ENCODE measurements at places on chromosomes 1 and 21. TPM values are rescaled to one million over a fixed set of nuclear protein-coding genes. Genes with fewer than 3 reads are reported as not detected.

DNA sequence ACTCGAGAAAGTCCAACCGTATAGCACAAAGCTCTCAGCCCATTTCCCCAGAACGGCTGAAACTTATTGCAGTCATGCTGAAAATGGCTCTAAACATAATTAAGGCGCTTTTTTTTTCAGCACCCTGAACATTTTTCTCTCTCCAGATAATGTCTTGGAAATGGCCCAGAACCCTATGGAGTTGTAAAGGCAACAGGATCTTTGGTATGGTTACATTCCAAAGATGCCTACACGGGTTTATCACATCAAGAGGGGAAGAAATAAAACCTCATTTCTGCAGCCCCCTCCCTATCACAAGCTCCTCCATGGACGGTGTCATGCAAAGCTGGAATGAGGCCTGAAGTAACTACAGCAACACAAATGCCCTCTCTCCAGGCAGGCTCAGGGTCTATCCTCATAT lies 126.4 kb upstream of the GALNT2 start:
- DNase-seq, result no peak
- H3K4me1 ChIP-seq, result no peaks in the 10 kb centered on the region
- H3K36me3 ChIP-seq, result no peaks in the 10 kb centered on the region
- no peak overlapping the region for H3K4me3 ChIP-seq

GRCh38 chr1:23370709-23371584 lies 1.3 kb upstream of the ZNF436 start:
- H3K4me1 ChIP-seq, result peaks cover 38% of the 10 kb centered on the region
- no peak overlapping the region for H3K4me3 ChIP-seq
- peaks cover 10% of the 10 kb centered on the region for H3K36me3 ChIP-seq
- H3K27me3 ChIP-seq, result no peaks in the 10 kb centered on the region
- peak overlapping the region; percentile 99 for H3K27ac ChIP-seq
- no peak for DNase-seq

- H3K27ac ChIP-seq, result peak overlapping the region; percentile 77
- no peaks in the 10 kb centered on the region for H3K4me1 ChIP-seq
- DNase-seq, result no peak
- H3K4me3 ChIP-seq, result no peak overlapping the region
- no peaks in the 10 kb centered on the region for H3K27me3 ChIP-seq
Observed at GRCh38 chr1:91828583-91829281, 57.2 kb downstream of the TGFBR3 start.

The MNDA gene
- total RNA-seq, result 5.9 TPM

The LRRC7 gene
- total RNA-seq, result 14.3 TPM

The ITLN2 gene
- 6.3 TPM for total RNA-seq

DNA sequence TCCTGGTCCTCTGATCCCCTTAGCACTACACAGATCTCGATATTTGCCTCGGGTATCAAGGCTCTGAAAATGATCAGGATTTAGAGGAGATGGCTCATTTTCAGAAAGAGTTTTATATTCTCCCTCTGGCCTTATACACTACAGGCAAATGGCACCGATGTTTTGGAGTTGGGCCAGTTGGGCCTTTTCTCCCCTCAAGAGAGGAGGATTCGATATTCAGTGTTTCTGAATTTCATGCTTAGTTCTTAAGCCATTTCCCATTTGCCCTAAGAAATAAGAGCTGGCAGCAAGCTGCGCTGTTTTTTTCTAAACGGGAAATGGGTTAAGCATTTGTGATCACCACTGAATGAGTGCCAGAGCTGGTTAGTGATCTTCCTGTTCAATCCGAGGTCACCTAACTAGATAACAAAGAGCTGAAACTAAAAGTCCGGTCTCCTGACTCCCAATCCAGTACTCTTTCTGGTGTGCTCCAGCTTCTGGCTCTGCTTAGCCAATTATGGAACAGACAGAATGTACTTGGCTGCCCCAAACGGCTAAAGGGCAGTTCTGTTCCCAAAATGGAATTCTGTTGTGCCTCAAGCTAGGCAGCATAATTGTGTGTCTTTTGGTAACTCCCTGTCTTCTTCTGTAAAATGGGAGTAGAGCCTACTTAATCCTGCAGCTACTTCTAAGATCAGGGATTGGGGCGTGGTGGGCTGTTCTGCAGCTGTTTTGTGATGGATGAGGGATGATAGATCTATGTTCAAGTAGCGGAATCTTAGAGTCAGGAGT lies 1.2 kb upstream of the CPT2 start:
- no peak overlapping the region for H3K4me3 ChIP-seq
- H3K4me1 ChIP-seq, result peaks cover 39% of the 10 kb centered on the region
- H3K27me3 ChIP-seq, result no peaks in the 10 kb centered on the region

The CACNA1E gene
- total RNA-seq, result 2.2 TPM
